Kidney capillary endothelial cell (primary cell): ENCODE measurements at places on chromosomes 2 and 18.

DNA sequence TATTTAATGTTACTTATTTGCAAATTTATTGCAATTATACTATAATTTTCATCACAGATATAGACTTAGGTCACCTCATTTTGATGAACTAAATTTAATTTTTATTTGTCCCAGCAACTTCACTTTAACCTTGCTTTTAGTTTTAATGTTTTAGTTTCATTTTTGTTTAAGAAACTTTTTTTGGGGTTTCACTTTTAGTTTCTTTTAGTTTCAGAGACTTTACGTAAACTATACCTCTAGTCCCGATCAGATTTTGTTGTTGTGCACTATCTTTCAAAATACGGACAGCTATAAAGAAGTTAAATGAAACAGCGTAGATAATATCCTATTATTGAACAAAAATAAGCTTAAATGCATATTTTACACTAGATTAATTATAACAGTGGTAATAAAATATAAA, 460.5 kb downstream of the ERBB4 start:
- no peak for DNase-seq

DNA sequence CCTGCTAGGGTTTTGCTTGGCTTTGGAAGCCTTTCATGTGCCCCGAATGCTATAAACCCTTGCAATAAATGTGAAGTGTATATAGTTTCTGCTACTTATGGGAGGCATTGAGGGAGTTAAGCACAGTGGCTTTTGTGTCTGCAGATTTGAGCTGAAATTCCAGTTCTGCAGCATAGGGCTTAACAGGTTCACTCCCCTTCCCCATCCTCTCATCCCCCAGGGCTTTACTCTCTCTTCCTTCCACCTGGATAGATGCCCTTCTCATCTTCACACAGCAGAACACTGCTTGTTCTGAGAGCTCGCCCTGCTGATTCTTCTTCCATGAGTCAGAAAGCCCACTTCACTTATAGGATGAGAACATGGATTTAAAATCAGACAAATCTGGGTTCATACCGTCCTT, 37.2 kb downstream of the SOX11 start:
- no peak for DNase-seq

DNA sequence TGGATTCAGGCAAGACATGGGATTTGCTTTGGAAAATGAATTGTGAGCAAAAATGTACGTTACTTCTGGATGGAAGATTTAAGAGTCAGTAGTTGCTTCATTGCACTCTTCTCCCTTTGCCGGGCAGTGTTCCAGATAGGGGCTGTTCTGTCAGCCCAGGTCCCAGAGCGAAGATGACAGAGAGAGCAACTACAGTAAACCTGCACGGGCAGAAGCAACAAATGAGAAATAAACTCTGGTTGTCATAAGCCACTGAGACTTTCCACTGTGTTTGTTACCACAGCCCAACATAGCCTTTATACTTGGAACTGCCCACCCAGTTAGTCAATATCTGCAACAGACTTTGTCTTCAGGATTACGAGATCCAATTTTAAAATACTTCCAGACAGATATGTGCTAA, 83.3 kb downstream of the CACNB4 start:
- no peak for DNase-seq

- DNase-seq, result no peak
These were observed 211.0 kb downstream of the PMAIP1 start for GRCh38 chr18:60110836-60111235.

DNA sequence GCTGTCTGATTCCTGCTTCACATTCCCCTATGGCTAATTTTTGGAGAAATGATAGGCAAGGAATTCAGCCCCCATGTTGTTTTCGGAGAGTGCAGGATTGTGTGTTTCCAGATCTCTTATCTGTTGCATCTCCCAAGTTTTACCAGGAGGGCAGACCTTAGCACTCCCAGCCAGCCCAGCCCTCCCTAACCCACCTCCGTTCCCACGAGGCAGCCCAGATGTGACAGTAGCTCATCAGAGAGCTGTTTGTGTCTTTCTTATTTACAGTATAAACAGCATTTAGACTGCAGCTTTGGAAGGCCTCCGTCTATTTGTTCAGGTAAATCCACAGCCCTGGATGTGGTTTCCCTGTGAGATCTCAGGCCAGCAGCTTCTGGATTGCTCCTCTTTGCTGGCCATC, 91.6 kb downstream of the THNSL2 start:
- no peak for DNase-seq

DNA sequence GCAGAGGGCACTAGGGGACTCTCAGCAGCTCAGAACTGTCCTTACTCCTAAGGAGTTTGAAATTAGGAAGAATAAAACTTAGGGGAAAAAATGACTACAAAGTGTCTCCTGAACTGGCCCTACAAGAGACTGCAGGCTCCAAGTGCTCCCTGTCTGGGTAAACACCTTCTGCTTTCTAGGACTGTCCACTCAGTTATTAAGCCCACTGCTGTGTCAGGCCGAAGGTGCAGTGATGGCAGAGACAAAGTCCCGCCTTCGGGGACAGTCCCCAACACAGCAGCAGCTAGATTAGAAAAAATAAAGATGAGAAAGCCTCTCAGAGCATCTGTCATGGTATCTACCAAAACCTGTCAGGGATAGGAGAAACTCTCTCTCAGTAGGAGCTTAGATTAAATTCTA, 28.3 kb downstream of the TWIST2 start:
- DNase-seq, result no peak

DNA sequence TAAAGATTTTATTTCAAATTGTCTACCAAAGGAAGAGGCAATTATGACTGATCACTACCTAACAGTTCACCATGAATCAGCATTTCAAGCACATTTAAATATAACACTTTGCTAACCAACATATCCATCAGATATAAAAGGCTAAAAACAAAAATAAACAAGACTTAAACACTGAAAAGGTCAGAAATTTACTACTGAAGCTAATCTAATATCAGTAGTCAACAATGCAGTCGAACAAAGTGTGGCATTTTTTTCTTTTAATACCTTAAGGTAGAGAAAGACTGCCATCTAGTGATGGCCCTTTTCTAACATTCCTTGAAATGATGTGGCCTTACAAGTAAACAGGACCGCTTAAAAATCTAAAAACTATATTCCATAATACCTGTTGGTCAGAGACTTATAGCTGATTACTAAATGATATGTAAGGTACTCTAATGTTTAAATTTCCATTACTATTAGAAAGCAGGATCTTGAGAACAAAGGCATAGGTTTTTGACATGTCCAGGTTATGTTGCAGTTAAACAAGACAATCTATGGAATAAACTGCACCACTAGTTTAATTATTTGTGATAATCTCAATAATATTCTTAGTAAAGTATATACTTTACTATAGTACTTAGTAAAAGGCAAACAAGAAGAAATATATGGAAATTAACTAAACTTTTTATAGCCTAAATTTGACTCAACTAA, 80.0 kb downstream of the EXOC6B start:
- peak; percentile 67 for DNase-seq

- DNase-seq, result no peak
These were observed 313.3 kb downstream of the AGAP1 start for GRCh38 chr2:235806986-235807750.
